ENCODE measurements at places on chromosomes 6 and 20.

DNA sequence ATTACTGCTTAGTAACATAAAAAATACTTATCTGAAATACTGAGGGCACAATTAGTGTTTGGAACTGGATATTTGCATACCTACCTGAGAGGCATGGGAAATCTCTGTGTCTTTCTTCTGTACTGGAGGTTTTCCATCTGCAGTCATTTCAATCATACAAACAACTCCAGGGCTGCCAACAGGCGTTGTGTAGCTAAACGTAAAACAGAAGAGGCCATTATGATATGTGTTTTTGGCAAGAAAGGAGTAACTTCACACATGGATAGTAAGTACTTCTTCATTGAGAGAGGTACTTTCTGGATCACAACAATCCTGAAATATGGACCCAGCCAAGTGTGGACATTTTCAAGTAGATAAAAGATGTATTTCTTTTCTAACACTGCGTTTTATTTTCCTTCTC is 363.4 kb downstream of the PHF3 start:
- no peak for DNase-seq

- peak; percentile 72 for DNase-seq
Observed at GRCh38 chr6:140269591-140270165, 895.2 kb upstream of the CITED2 start.

DNA sequence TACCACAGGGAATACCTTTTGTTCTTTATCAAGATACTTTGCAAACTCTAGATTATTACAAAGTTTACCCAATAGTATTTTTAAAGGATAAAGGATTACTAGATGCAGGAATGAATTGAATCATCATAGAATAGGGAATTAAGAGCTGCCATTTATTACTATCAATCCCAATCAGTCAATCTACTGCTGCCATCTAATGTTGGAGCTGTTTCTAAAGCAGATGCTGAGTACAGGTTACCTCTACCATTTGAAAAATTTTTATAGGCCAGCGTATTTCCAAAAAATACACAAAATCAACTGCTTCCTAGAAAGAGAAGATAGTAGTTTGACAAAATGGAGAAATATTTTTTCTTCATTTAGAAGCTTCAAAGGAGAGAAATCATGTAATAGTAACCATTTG is 520.4 kb downstream of the ADGRB3 start:
- peak; percentile 39 for DNase-seq

GRCh38 chr6:18148304-18149025 is 6.4 kb downstream of the TPMT start:
- DNase-seq = peak; percentile 94

- no peak for DNase-seq
Observed at GRCh38 chr6:163992701-163993100, 578.2 kb downstream of the QKI start.

- no peak for DNase-seq
Observed at GRCh38 chr6:54920628-54921027, 74.1 kb downstream of the FAM83B start.

DNA sequence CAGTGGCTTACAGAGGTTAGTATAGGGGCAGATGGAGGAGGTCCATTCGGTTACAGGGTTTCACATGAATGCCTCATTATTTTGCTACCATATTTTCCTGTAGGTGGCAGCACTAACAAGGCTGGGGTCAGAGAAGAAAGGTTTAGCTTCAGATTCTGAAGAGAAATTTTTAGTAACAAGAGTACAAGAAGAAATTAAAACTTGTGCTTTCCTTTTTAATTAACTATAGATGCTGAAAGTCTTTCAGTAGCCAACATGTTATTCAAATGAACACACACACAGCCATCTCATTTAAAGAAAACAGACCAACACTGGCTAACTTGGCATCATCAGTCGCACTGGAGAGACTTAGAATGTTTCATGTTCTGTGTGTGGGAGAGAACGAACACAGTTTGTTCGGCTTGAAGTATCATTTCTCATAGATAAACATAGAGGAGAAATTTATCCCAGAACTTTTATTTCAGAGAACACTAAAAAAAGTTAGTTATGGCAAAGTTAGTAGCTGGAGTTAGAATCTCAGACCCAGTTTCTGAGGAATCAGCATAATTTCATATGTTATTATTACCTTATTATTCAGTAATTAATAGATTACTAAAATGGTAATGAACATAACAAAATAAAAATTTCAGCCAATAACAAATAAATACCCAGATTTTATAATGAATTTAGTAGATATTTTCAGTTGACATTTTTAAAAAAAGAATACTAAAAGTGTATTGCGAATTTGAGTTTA is 314.0 kb upstream of the RSPO3 start:
- DNase-seq = peak; percentile 51

DNA sequence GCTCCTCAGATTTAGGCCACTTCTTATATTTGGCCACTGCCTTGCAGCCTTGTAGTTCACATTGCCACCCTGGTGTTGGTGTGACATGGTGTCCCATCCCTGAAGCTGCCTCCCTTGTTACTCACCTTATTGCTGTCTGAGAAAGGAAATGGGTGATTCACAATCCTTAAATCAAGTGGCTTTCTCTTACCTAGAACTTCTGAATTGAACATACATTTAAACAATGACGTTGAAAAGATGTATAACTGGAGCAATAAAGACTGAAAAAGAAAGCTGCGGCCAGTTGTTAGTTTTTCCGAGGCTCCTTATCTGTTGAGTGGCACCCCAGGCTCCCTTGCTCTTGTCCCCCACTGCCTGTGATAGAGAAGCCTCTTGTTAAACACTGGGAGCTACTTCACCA is 28.8 kb upstream of the GNRH2 start:
- DNase-seq = no peak

GRCh38 chr6:36985808-36986703 is at the start of gene MTCH1:
Gene MTCH1, minus strand, starts transcription at chr6:36986196. Its CDS starts 23 bp downstream, at chr6:36986173.
- peak; percentile 65 for DNase-seq

- peak; percentile 18 for DNase-seq
Observed at GRCh38 chr6:50655848-50656453, 57.4 kb upstream of the TFAP2D start.

DNA sequence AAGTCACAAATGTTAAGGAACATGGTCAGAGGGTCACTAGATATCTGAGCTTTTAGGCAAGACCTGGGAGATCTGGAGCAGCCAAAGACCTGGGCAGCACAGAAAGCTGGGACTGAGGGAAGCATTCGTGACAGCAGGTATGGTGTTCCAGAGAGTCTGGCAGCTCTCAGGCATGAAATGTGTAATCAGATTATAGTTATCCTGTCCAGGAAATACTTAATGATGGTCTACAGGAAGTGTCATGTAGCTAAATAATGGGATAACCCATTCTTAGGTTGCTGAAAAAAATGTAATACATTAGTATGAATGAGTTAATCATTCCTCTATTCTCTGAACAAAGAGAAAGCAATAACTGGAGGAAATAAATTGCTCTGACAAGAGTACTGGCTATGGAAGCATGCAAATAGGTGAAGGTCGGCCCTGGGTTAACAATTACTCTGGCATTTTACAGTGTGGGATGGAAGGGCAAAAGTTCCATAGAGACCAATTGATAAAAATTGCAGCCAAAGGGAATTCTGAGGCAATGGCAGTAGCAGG is 740.5 kb downstream of the CBLN4 start:
- peak; percentile 15 for DNase-seq

- no peak for DNase-seq
Observed at GRCh38 chr20:35008411-35009342, 53.0 kb downstream of the MYH7B start.

DNA sequence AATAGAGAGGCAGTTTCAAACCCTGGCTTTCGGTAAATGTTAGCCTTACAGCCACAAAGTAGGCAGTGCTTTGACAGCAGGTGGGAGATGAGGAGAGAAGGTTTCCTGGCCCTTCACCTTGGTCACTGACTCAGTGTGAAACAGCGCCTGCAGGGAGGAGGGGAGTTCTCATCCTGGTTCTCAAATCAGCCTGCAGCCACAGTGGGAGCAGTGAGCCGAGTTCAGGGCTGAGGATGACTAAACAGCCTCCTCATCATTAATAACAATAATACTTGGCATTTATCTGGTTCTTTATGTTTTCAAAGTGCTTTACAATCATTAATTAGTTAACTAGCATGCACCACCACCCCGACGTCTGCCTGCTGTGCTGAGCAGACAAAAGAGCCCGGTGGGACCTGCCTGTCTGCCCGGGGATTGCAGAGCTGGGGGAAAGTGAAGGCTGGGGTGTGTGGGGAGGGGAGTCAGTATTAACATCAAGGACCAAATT is 59.6 kb downstream of the PRDM1 start:
- peak; percentile 66 for DNase-seq

DNA sequence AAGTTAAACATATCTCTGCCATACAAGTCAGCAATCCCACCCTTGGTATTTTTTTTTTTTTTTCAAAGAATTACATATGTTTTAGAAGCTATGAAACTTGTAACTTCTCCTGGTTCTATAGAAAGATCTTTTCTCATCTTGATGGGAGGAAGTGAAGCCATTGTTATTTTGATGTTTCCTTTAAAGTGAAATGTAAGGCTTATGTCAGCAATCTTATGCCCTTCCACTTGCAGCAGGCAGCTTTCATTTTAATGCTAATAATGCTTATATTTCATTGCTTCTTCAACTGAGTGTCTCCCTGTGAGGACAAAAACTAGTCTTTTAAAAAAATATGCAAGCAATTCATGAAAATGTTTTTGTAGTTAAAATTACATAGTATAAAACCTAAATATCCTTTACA is 1614.7 kb downstream of the KHDRBS2 start:
- DNase-seq = no peak

- DNase-seq = no peak
Observed at GRCh38 chr6:80003826-80004172, 650 bp upstream of the TTK start.

DNA sequence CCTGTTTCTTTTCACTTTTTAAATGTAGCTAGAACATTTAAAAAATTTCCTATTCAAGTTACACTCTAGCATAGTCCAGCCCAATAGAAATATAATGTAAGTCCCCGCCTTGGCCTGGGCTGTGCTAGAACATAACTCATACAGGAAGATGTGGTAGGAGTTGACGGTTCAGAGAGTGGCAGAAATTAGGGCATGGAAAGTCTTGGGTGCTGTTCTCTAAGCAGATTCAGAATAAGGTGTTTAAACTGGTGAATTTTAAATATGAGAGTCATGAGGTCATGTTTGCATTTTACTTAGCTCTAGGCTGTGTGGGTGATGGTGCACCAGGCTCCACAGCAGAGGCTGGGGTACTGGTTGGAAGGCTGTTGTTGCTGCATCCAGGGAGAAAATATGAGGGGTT is 256.5 kb downstream of the FARS2 start:
- DNase-seq = no peak

DNA sequence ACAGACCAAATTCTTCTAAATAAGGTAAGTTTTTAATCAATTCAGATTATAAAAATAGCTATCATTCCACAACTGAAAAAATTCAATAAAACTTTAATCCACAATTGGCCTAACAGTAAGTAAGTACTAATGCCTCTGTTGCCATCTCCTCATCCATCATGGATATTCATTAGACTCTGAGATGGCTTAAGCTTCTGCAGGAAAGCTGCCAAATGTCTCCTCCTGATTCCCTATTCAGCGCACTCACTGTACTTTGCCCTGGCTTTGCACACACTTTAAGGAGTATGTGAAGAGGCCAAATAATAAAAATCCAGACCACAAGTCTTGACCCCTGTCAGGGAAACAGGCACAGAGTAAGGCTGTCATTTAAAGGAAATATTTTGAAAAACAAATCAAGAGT is 23.6 kb downstream of the PGM3 start:
- peak; percentile 26 for DNase-seq

- peak; percentile 60 for DNase-seq
Observed at GRCh38 chr6:77030929-77031674, 432.2 kb downstream of the HTR1B start.

GRCh38 chr20:24646321-24646720 is 176.9 kb downstream of the SYNDIG1 start:
- DNase-seq = no peak
